ENCODE measurements at places on chromosomes 4 and X.

GRCh38 chr4:169103966-169104412 is 93.9 kb upstream of the CBR4 start:
- DNase-seq, result no peak

GRCh38 chr4:8029689-8030088 is 90.0 kb upstream of the AFAP1 start:
- DNase-seq, result no peak

DNA sequence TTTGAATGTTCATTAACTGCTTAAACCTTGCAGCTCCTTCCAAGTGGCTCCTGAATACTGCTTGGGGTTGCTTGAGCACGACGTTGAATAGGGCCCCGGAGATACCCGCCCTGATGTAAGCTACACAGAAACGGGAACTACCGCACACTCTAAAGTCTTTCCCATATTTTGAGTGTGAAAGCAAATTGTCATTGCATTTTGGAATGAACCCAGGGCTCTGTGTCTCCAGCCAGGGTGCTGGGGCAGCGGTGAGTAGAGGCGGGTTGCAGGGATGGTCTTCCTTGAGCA is 59.4 kb upstream of the HELT start:
- DNase-seq, result no peak

- no peak for DNase-seq
Observed at GRCh38 chr4:2219233-2219760, 22.6 kb downstream of the HAUS3 start.

DNA sequence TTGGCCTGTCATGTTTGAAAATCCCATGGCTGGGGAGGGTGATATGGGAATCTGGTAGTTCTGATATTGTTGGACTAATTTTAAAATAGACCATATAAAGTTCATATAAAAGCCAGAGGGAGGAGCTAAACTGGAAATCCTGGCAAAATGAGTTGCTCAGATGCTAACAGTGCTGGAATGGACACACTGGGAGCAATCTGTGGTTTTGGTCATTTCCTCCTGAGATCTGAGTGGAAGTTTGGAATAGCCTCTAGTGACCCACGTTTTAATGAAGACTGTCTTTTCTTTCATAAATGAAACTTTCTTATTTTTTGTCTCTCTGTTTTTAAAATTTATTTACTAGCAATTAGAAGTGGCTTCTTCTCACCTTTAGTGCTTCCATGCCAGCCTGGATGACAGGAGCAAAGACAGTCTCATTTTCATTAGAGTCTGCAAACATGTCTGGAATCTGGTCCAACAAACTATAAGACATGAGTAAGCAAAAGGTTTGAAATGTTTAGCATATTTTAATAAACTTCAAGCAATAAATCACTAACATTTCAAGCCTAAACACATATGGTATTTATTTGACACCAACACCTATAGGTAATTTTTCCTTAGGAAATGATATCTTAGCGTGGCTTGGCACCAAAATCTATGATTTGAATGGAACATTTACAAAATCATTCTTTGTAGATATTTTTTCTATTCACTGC is 66.6 kb downstream of the METTL14 start:
- no peak for DNase-seq

- DNase-seq, result peak; percentile 20
Observed at GRCh38 chrX:133444952-133445831, 29.9 kb upstream of the GPC4 start.

GRCh38 chr4:15068298-15068697 is 66.0 kb downstream of the CPEB2 start:
- DNase-seq, result no peak

DNA sequence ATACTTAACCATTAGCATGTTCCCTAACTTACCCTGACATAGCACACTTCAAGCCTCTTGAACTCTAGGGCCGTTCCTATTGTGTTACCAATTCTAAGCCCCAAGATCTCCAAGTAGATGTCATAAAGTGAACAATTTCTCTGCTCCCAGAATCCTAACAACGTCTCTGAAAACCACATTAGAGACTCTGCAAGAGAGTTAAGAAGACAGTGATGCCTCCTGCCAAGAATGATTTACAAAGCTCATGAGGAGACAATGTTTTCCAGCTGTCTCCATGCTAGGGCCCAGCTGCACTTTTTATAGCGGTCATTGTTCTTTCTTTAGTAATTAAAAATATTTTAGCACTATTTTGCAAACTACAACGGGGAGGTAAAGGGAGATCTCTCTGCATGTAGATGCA is 358.4 kb downstream of the PPP3CA start:
- DNase-seq, result no peak

- DNase-seq, result no peak
Observed at GRCh38 chrX:70476166-70476933, 31.7 kb downstream of the DLG3 start.

DNA sequence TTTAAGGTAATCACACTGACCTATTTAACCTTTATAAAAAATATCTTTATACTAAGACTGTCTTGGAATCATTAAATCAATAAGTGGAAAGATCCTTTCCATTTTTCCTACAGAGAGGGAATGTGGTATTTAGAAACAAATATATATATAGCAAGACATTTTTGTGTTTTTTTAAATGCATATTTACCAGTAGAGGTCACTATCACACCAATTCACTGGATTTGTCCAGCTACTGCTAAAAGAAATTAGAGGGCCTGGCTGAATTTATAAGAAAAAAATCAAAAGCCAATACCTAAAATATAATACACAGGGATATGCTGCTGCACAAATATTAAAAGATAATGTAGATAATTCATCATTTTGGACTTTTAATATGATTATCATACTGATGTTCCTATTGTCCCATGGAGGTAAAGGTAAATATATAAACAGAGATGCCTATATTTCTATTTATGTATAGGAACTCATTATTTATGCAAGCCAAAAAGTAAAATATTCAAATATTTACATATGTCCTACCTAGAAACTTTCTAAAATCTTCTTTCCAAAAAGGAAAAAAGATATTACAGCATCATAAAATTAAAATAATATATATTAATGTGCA is 69.5 kb downstream of the PDE5A start:
- DNase-seq, result no peak

GRCh38 chr4:179927473-179927872 is 2315.7 kb upstream of the TENM3 start:
- DNase-seq, result no peak

DNA sequence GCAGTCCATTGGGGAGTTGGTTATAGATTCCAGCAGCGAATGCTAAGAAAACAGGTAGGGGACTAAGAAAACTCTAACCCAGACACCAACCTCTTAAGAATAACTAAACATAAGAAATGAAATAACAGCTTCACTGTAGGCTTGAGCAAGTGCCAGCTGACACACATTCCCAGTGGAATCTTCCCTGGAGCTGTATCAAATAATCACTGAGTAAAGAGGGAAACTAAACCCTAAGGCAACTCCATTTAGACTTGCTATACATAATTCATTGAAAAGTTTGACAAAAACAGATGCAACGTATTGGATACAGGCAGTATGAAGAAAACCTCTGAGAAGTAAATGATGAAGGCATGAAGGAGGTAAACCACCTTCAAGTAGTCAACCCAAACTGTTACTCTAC is 293.5 kb downstream of the OPHN1 start:
- DNase-seq, result no peak

- DNase-seq, result no peak
Observed at GRCh38 chr4:73917081-73917501, 47.9 kb downstream of the CXCL1 start.

- no peak for DNase-seq
Observed at GRCh38 chrX:119817130-119817690, 25.8 kb upstream of the RPL39 start.

DNA sequence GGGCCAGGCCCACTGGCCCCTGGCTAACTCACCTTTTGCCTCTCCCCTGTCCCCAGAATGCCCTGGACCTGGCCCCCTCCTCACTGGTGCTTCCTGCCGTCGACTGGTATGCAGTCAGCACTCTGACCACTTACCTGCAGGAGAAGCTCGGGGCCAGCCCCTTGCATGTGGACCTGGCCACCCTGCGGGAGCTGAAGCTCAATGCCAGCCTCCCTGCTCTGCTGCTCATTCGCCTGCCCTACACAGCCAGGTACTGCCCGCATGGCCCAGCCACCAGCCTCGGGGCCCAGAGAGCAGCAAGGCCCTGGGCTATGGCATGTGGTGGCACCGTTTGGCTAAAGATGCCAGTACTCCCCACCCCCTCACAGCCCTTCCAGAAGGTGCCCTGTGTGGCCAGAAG is 3.7 kb downstream of the ATP6AP1 start:
- no peak for DNase-seq

GRCh38 chrX:38371641-38372040 is 19.2 kb downstream of the OTC start:
- DNase-seq, result no peak

GRCh38 chr4:189940178-189941004 is at the start of gene FRG1:
TSS of gene FRG1 (plus strand) at chr4:189940872. CDS start at chr4:189941010, 138 bp downstream.
- DNase-seq, result peak; percentile 96

DNA sequence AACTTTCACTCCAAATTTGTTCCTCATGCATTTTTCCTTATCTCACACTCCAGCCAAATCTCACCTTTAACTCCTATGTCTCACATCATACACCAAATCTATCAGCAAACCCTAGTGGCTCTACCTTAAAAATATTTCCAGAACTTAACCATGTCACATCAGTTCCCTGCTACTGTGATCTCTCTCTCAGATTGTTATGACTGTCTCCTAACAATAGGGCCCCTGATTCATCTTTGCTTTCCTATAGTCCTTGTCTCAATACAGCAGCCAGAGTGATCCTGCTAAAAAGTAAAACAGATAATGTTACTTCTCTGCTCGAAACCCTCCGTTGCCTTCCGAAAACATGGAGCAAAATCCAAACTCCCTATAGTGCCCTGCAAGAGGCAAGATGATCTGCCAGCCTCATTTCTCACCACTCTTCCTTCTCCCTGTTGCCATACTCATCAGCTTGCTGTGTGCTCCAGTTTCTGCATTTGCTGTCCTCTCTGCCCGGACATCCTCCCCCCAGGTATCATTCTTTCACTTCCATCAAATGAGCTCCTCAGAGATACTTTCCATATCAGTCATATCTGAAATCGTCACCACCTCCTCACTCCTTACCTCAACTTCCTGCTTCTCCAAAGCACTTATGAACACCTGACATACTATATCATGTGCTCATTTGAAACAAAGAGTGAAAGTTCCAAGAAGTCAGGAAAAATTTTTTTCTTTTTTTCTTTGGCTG is 293.4 kb upstream of the NR3C2 start:
- no peak for DNase-seq

DNA sequence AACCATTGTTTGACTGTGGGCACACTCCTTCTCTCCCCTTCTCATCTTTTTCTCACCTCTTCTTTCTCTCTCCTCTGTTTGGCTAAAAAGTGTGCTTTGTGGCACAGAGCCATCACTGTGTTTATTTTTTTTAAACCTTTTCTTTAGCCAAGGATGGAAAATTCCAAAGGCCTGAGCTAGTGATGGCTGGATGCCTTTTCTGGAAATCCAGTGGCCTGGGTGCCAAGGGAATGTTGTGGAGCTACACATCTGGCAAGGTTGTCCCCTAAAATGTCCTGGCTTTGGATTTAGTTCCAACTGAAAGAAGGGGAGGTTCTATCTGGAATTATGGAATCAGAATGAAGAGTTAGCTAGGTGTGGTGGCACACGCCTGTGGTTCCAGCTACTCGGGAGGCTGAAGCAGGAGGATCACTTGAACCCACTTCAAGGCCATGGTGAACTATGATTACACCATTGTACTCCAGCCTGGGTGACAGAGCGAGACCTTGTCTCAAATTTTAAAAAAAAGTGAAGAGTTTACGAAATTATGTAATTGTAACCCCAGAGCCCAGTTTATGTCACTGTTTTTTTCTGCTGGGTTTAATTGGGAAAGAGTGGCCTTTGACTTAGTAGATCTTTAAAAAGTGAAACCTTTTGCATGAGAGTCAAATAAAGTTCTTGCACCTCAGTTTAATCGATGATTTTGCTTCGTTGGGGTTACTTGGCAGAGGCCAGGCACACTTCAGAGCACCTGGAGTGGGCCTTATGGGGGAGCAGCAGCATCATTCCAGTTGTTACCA is 17.7 kb downstream of the DOCK11 start:
- DNase-seq, result no peak

- no peak for DNase-seq
Observed at GRCh38 chr4:5972571-5972970, 45.7 kb downstream of the C4orf50 start.

- DNase-seq, result no peak
Observed at GRCh38 chrX:105515561-105515960, 295.1 kb upstream of the TEX13A start.

DNA sequence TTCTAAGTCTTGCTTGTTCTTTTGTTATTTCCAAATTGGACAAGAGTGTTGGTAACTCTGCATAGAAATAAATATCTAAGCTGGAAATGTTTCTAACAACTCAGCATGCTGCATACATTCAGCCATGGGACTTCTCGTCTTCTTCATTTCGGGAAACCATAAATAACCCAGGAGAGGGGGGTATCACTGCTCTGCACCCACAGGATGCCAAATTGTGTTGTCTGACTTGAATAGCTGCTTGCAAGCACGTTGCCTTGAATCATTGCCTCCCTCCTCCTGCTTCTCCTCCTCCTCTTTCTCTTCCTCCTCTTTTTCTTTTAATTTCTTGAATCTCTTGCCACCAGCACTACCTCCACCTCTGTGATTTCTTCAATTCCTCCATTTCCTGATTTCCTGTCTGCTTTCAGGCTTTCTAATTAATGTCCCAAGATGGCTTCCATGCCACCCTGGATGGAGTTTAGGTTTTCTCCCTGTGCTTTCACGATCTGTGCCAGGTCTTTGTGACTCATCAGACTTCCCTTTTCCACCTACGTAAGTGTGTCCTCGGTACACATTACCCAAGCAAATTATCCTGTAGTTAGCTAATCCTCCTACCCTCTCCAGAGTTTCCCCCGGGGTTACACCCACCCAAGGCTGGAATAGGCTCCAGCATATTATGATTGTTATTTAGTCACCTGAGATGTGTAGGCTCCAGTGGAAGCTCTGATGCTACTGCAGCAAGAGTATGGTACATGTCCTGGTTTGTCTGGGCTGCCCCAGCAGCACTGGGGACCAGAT is 122.6 kb upstream of the VCX3B start:
- DNase-seq, result no peak

- DNase-seq, result no peak
Observed at GRCh38 chrX:70176938-70177533, at the start of gene DGAT2L6. TSS of gene DGAT2L6 (plus strand) at chrX:70177483. CDS start at chrX:70177583, 100 bp downstream.

DNA sequence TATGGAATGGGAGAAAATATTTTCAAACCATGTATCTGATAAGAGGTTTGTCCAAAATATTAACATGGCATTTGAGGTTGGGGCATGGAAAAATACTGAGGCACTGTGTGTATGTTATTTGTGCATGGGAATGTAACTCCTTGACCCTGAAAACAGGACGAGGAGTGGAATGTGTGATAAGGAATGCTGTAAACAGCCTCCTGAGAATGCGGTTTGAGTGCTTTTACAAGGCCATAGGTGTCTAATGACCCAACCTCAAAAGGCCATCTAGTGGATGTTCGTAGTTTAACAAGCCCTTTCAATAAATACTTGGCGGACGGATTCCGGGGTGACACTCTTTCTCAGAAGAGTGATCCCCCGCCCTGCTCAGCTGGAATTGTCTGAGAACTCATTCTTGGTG is 162.9 kb upstream of the USP9X start:
- DNase-seq, result no peak

- no peak for DNase-seq
Observed at GRCh38 chr4:181911420-181911819, 331.8 kb upstream of the TENM3 start.
